ENCODE measurements at places on chromosomes 1 and 21.

GRCh38 chr1:229869240-229869639 is 197.8 kb upstream of the GALNT2 start:
- DNase-seq, result no peak

DNA sequence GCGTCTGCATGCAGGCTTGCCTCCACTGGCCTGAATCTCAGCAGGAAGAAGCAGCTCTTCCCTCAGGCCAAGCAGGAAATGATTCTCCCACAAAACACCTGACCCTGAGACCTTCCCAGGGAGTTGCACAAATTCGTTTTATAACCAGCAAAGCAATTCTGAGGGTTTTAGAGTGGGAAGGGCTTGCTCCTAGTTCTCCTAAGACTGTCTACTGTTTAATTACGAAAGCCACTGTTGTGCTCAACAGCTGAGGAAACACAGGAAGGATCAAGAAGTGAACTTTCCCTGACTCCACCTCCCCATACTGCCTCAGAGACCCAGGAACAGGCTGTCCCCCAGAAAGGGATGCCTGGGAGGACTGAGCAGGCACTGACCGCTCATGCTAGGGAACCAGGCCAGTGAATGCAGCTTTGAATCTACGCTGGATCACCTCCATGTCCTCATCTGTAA is 37.0 kb upstream of the PUM1 start:
- no peak for DNase-seq

GRCh38 chr1:43573066-43573800 is 42.5 kb downstream of the PTPRF start:
- no peak for DNase-seq

DNA sequence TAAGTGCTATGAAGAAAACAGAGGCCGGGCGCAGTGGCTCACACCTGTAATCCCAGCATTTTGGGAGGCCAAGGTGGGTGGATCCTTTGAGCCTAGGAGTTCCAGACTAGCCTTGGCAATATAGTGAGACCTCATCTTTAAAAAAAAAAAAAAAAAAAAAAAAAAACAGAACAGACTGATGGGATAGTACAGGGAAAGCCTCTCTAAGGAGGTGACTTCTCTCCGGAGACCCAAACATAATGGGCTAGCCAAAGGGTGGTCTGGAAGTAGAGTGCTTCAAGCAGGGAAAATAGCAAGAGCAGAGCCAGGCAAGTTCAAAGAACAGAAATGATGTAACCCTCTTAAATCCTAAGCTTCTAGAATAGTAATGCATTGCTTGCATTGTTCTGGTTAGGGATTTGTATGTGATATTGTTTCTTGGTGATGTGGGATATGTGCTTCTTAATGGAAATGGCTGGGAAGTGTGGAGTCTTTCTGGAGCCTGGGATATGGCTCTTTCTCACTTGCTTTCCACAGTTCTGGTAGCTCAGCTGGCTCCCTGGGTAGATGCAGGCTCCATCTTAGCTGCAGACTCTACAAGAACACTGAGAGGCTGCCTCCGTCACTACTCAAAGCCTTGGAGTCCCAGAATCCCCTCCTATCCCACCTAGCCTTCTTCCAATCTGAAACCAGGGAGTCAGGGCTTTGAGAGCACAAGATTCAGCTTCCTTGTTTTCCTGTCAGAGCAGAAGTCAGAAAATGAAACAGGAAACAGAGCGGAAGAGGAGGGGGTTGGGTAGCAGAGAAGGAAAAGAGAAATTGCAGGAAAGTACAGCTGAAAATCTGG is 1.9 kb upstream of the PIGV start:
- peak; percentile 16 for DNase-seq

- DNase-seq, result no peak
These were observed 82.0 kb upstream of the CASZ1 start for GRCh38 chr1:10878469-10878868.

- no peak for DNase-seq
These were observed 6.5 kb downstream of the PTP4A2 start for GRCh38 chr1:31931593-31932225.
